ENCODE measurements at places on chromosomes 2 and 18. TPM values are rescaled to one million over a fixed set of nuclear protein-coding genes. Genes with fewer than 3 reads are reported as not detected.

The MYO3B gene
- total RNA-seq, result 0.06 TPM

The G6PC2 gene
- total RNA-seq, result not detected

The ADD2 gene
- not detected for total RNA-seq

The TRIM43 gene
- not detected for total RNA-seq

The REG1B gene
- total RNA-seq, result not detected

The MBP gene
- 1.0 TPM for total RNA-seq

The MALL gene
- total RNA-seq, result not detected

The CARF gene
- total RNA-seq, result 11.6 TPM

The KIF3C gene
- total RNA-seq, result 9.0 TPM

The UPP2 gene
- not detected for total RNA-seq

The CREG2 gene
- 2.4 TPM for total RNA-seq

The CCDC138 gene
- 8.0 TPM for total RNA-seq

The RBM44 gene
- total RNA-seq, result 0.34 TPM

The KCNF1 gene
- 0.19 TPM for total RNA-seq

The CTAGE1 gene
- not detected for total RNA-seq

The DPP4 gene
- 27.7 TPM for total RNA-seq

The FSIP2 gene
- total RNA-seq, result 0.13 TPM

The C2orf66 gene
- 0.32 TPM for total RNA-seq

The KATNAL2 gene
- total RNA-seq, result 18.1 TPM

The RALBP1 gene
- total RNA-seq, result 67.3 TPM

The ZSCAN30 gene
- 19.1 TPM for total RNA-seq

The ACVR1C gene
- 0.83 TPM for total RNA-seq

The DYNAP gene
- not detected for total RNA-seq

The FIGN gene
- 3.7 TPM for total RNA-seq

The REG1A gene
- total RNA-seq, result not detected

The GCKR gene
- 0.11 TPM for total RNA-seq

The C2orf78 gene
- not detected for total RNA-seq

The FSHR gene
- not detected for total RNA-seq

The AMER3 gene
- not detected for total RNA-seq

The ABCB11 gene
- total RNA-seq, result not detected

The FAM110C gene
- not detected for total RNA-seq

The KCNJ3 gene
- under 0.01 TPM for total RNA-seq

The B3GNT7 gene
- total RNA-seq, result not detected

The HAAO gene
- total RNA-seq, result not detected

The BARD1 gene
- 23.5 TPM for total RNA-seq

The GPR45 gene
- total RNA-seq, result not detected

The ANKRD36 gene
- total RNA-seq, result 11.6 TPM

The NDUFV2 gene
- 149 TPM for total RNA-seq

The MARCHF4 gene
- 2.7 TPM for total RNA-seq

The ECEL1 gene
- not detected for total RNA-seq

The HRH4 gene
- not detected for total RNA-seq

The SULT1C4 gene
- not detected for total RNA-seq
